Karpas-422 (cell line): ENCODE measurements at places on chromosomes 3 and 15. TPM values are rescaled to one million over a fixed set of nuclear protein-coding genes. Genes with fewer than 3 reads are reported as not detected.

- DNase-seq: peak; percentile 42
Measured at GRCh38 chr3:3714572-3714971, 84.7 kb upstream of the LRRN1 start.

- no peak for DNase-seq
Measured at GRCh38 chr3:72591522-72592421, 256.5 kb downstream of the SHQ1 start.

The SLC12A8 gene
- total RNA-seq: 156 and 183 TPM in 2 replicates

DNA sequence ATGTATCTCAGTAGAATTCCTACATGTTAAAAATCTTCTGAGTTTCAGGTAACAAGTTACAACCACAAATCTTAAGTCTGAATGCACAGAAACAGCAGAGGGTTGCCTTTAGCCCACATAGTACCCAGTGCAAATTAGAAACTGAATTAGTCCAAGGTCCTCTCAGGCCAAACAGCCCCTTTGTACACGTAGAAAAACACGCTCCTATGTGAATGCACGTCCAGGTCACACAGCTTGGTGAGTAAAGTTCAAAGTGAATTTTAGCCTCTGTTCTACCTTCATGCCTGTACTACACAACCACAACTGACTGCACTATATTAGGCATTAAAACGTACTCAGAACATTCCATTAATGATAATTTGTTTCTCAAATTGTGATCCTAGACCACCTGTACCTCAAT, 46.3 kb downstream of the GYG1 start:
- peak; percentile 39 for DNase-seq

DNA sequence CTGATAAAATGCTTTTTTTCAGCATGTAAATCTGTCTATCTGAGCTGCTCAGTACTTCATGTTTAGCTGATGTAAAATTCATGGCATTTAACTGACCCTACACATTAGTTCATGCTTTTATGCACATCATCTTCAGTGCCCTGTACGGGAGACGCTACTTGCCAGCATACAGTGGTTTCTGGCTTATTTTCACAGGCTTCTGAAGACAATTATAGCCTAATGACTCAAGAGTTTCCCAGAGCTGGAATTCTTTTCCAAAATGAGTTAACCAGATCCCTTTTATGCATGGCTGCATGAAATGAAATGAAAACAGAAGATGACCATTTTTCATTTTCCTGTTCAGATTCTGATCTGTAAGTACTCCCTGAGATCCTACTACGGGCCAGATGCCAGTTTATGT, 1061.5 kb downstream of the ROBO2 start:
- DNase-seq: no peak

The SPTBN5 gene
- 0.11 and 0.22 TPM in 2 replicates for total RNA-seq

- DNase-seq: no peak
Measured at GRCh38 chr3:125043599-125044151, 12.1 kb downstream of the HEG1 start.

The SNTN gene
- total RNA-seq: not detected in 2 replicates

DNA sequence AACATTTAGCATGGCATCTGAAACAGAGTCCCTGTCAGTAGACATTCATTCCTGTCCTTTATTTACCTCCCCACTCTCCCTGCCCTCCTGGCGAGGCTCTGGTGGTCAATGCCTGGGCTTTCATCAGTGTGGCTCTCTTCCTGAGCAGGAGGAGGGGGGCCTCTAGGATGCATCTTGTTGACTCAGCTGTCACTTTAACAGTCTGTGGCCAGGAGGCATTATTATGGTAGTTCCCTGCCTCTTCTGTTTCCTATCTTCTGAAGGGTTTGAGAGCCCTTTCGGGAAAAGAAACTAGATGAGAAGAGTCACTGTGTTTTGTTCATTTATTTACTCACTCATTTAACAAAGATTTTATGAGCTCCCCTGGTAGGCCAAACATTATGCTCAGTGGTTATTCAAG, 2.4 kb upstream of the PPP1R14D start:
- no peak for DNase-seq

The SYNM gene
- total RNA-seq: not detected in 2 replicates

The STAB1 gene
- total RNA-seq: not detected in 2 replicates

- peak; percentile 92 for DNase-seq
Measured at GRCh38 chr15:94119923-94120775, 111.2 kb upstream of the MCTP2 start.

DNA sequence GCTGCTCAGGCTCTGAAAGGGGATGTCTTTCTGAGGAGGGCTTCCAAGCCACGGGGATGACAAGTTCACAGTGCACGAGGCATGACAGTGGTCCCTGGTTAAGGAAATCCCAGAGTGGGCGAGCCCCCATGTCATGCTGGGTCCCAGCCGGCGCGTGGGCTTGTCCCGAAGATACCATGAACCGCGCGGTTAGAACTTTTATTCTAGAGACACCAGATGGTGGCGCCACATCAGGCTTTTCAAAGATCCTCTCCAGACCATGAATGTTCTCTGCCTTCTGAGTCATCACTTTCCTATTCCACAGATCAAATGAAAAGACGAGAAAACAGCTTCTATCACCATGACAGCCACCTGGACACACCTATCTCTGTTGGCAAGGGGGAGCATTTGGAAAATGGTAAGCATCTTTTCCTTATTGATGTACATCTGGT, 227.8 kb upstream of the LYSMD4 start:
- peak; percentile 63 for DNase-seq

GRCh38 chr3:184691397-184692231, 20.2 kb downstream of the MAGEF1 start:
- DNase-seq: peak; percentile 84

The AVEN gene
- 4.6 and 11.1 TPM in 2 replicates for total RNA-seq

The ANKRD63 gene
- total RNA-seq: not detected in 2 replicates

GRCh38 chr3:12884186-12884680, 42.9 kb upstream of the RPL32 start:
- peak; percentile 76 for DNase-seq

DNA sequence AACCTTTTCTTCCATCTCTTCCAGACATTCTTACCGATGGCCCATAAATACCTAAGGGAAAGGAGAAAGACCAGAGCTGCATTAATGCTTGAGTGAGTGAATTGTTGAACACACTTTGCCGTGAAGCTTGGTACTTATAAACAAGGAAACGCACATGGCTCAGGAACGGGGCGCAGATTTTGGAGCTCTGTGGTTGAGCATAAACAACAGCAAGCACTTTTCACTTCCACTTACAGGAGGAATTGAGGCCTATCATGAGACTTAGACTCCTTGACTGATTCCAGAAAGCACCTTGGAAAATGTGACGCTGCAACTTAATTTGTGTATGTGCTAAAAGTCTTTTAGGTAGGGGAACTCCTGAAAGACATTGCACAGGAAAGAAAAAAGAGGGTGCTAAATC, 197.5 kb upstream of the FEZF2 start:
- no peak for DNase-seq

DNA sequence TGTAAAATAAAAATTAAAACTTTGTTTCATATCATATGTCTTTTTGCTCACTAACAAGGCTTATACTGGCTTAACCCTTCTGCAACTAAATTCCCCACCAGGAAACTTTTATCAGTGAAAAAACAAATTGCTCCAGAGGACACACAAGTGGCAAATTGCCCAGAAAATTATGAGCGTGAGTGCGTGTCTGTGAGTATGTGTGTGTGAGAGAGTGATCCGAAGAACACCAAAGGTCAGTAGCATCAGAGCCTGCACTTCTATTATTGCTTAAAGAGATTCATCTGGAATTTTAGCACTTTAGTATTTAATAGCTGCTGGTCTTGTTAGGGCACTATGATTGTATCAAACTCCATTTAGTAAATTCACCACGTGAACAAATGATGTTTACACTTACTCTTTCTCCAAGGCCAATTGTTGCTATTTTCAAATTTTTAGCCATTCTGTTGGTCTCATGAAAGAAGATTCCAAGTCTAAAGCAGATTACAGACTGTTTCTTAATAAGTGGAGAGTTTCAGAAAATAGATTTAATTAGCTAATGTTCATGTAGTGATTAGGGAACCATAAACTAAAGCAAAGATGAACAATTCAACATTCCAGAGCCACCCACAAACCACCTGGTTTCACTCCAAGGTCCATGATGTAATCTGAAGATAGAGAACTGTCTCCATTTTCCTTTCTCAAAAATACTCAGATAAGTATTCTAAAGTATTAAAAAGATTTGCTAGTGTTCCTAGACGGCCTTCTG, 91.1 kb upstream of the IL12A start:
- DNase-seq: no peak

The PATL2 gene
- total RNA-seq: 1.0 and 5.0 TPM in 2 replicates

- no peak for DNase-seq
Measured at GRCh38 chr3:46353647-46354410, at the start of gene CCR2. TSS of gene CCR2 (plus strand) at chr3:46354111. CDS start at chr3:46357528, 3,417 bp downstream.

The TMC3 gene
- total RNA-seq: not detected in 2 replicates

GRCh38 chr3:73674280-73674679, 49.5 kb upstream of the PDZRN3 start:
- no peak for DNase-seq

GRCh38 chr3:36852071-36852470, 87.7 kb upstream of the DCLK3 start:
- DNase-seq: no peak

DNA sequence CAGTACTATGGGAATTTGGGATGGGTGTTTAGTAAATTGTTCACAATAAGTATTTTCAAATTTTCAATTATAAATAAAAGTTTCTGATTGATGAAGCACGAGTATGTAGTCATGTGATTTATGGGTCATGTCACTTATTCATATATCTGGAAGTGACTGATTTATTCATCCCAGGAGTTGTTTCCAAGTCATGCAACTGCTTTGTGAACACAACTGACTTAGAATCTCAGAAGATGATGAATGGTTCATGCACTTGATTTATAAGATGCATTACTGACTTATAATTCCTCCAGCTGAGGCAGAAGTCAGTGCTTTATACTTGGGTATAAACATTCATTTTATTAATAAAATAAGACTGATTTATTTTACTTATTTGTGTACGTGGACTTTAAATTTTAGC, 137.8 kb upstream of the CBLB start:
- no peak for DNase-seq

- DNase-seq: no peak
Measured at GRCh38 chr3:179853176-179853575, 183.6 kb downstream of the PEX5L start.

DNA sequence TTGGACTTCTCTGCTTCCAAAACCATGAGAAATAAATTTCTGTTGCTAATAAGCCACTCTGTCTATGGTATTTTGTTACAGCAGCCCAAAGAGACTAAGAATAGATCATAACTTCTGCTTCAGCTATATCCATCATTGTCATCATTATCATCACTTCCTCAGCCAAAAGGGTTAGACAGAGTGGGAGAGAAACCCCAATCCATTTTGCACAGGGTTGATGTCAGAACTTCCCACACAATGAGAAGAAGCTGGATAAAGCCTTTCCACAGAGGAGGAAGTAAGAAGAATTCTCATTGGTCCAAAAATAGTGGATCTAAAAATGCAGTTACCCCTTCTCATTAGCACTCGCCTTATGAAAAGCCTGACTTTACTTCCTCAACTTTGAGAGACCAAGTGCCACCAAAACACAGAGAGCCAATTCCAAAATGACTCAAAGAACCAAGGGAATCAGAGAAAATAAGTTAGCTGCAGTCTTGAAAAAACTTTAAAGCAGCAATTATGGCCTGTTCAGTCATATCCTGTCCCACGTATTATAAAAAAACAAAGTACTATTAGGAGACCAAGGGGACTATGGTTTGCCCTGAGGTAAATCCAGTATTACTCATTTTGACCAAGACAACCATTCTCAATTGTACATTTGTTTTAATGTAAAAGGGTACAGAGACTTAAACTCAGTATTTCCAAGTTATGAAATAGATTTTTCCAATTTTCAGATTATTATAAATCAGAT, 80.2 kb downstream of the WNT5A start:
- no peak for DNase-seq

- no peak for DNase-seq
Measured at GRCh38 chr3:134320749-134321148, 53.5 kb downstream of the AMOTL2 start.

The ACKR4 gene
- total RNA-seq: 7.4 and 8.4 TPM in 2 replicates

The CD200R1 gene
- not detected in 2 replicates for total RNA-seq
